ENCODE measurements at places on chromosomes 1 and 21.

- DNase-seq = no peak
Measured at GRCh38 chr1:173469656-173470055, 7.5 kb upstream of the PRDX6 start.

DNA sequence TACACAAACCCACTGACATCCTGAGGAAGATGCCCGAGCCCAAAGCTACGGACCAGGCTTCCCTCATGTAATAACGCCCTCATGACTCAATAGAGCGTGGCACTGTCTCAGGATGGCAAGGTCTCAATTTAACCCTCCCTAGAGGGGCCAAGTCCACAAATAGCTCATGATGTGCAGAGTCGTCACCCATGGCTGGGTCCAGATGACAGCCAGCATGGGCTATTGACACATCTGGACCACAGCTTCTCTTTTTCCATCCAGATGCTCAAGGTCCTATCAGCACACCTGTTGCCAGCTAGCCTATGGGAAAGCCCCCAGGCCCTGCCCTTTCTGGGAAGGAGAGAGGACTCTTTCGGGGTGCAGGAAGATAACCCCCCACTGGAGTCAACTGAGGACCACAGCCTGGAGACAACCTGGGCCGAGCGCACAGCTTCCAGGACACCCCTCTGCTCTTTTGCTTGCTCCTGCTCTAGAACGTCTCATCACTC, 2.8 kb downstream of the LAPTM5 start:
- peak; percentile 86 for DNase-seq

DNA sequence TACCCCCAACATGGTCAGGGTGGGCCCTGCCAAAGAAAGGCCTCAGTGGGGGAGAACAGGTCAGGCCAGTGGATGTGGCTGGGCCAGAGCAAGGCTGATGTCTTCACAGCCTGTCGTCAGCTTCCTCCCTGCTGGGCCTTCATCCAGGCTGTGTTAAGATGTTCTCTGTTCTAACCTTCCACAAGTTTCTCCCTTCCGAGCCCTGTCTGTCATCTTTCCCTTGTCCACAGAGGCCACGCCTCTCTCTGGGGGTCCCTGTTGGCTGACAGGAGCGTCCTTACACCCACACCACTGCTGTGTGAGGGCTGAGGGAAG, 36.2 kb downstream of the SIM2 start:
- no peak for DNase-seq

DNA sequence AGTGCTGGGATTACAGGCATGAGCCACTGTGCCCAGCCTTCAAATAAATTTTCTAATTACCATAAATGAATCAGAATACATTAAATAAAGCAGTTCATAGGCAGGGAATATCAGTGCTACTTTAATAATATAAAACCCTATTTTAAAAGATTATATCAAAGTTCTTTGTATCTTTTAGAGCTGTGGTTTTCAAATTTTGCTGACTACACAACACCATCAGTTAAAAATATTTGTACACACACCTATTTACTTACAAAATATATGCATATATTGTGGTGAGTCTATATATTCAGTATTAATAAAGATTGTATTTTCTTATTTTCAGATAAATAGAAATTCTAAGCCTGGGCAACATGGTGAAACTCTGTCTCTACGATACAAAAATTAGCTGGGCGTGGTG, 18.7 kb downstream of the B3GALNT2 start:
- no peak for DNase-seq

DNA sequence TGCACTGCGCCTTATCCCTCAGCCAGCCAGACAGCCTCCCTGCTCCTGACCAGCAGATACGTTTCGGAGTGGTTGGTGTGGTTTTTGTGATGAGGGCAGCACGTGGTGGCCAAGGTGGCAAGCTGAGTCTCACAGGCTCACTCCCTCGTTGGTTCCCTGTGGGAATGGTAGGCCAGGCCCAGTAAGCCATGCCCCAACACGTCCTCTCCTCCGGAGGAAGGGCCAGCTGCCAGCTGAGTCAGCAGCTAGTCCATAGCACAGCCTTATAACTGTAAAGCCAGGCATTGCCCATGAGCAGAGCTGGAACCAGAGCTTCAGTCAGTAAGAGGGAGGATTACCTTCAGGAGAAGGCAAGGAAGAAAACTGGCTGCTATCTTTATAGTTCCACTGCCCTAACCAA, 29.5 kb downstream of the SZRD1 start:
- no peak for DNase-seq

DNA sequence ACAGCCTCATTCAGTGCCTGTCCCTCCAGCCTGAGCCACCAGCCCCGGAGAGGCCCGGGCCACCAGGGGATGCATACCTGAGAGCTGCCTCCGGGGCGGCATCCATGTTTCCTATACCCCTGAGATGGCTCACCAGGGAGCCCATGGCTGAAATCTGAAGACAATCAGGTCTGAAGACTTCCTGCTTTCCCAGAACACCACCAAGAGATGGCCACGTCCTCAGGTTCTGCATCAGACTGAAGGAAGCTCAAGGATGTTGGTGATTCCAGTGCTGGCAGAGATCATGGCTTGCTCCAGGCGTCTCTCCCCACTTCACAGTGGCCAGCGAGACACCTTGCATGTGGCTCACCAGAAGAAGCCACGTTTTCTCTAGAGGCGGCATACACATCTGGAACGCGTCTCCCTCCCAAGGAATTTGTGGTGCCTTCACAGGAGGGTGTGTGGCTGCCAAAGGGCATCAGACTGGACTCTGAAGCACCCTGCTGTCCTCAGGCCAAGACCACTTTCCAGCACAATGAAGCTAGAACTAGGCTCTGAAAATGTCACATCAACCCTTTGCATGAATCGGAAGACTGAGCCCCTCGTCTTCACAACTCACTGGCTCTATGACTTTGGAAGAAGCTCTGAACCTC, 170.7 kb upstream of the IRF2BP2 start:
- no peak for DNase-seq

All from CD4-positive, alpha-beta T cell treated with Interferon gamma for 1 hour (primary cell).